ENCODE measurements at places on chromosomes 11 and 22. TPM values are rescaled to one million over a fixed set of nuclear protein-coding genes. Genes with fewer than 3 reads are reported as not detected.
A peak's percentile ranks its signal among the peaks of the same experiment; 100 is the strongest.

The TREH gene
- not detected for total RNA-seq

The PRRG4 gene
- 0.26 TPM for total RNA-seq

GRCh38 chr22:46739094-46739870 lies 1.2 kb upstream of the CERK start:
- DNase-seq, result peak; percentile 52

GRCh38 chr11:36034551-36035331 lies 90.9 kb downstream of the LDLRAD3 start:
- no peak for DNase-seq

DNA sequence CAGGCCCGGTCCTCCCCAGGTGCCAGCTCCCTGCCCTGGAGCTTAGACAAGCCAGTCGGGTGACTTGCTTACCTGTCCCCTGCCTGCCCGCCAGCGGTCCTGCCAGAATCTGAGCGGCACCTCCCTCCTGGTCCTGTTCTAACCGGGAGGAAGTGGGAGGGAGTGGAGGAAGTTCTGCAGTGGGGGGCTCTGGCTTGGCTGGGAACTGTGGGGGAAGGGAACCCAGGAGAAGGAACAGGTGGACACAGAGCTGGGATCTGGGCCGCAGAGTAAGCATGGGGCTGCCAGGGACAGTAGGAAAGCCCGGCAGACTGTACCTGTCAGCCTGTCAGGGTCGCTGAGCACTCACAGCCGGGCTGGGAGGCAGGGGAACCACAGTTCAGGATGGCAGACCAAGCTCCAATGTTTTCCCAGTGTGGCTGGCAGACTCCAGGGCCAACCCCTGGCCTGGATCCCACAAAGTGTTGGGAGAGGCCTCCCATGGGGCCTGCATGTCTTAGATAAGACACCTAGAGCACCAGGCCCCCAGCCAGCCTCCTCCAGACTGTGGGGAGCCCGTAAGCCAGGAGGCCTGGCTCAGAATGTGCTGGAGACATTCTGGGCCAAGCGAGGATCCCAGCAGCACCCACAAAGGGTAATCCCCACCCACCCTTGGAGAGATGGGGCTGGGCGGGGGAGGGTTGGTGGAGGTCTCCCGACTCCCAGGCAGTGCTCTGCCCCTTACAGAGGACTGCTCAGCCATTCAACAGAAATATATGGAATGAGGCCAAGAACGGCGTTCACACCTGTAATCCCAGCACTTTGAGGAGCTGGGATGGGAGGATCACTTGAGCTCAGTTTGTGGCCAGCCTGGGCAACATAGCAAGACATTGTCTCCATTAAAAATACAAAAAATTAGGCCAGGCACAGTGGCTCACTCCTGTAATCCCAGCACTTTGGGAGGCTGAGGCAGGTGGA lies 2.3 kb downstream of the CYB5R3 start:
- DNase-seq, result no peak

- DNase-seq, result no peak
Observed at GRCh38 chr11:32331792-32332191, 103.5 kb downstream of the WT1 start.

DNA sequence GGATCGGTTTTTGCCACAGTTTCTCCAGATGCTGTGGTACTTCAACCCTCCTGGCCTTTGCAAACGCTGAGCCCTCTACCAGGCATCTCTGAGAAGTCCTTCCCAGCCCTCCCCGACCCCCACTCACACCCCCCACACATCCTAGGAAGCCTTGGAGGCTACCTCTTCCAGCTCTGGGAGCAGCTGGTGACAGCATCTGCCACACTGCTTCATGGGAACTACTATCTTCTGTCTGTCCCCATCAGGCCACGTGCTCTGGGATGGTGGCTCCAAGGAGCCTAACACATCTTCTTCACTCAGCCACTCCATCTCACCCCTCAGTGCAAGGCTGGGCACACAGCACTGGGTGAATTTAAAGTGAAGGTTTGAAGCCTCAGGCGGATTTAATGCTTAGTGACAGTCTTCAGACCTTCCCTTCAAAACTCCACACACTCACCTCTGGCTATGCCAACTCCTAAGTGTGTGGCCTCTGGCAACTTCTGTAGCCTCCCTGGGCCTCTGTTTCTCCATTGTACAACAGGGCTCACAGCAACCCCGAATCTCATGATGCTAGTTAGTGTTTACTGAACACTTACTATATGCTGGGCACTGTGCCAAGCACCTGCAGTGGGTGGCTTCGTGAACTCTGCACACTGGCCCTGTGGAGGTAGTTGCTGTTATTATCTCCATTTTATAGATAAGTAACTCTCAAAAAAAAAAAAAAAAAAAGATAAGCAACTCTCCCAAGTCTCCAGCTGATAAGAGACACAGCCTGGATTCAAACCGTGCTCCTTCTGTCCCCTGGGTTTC lies 7.3 kb upstream of the TP53I11 start:
- DNase-seq, result no peak
